NCI-H524 (cell line): ENCODE measurements at places on chromosomes 12 and 14.

GRCh38 chr12:131637986-131638385 is 72.9 kb upstream of the SFSWAP start:
- DNase-seq = no peak

DNA sequence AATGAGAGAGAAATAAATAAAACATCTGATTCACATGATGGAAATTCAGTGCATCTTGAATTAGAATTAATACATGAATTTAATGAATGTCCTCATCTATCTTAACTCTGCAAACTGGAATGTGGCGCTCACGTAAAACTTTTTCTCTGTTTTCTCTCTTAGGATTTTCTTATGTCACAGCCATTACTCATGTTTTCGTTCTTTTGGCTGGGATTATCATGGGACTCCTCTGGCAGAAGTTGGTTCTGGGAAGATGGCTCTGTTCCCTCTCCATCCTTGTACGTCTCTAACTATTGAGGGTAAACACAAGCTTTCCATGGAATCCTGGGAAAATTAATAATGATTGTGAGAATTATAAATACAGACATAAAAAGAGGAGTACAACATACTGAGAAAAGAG is 5.0 kb downstream of the CLEC12B start:
- DNase-seq = no peak

DNA sequence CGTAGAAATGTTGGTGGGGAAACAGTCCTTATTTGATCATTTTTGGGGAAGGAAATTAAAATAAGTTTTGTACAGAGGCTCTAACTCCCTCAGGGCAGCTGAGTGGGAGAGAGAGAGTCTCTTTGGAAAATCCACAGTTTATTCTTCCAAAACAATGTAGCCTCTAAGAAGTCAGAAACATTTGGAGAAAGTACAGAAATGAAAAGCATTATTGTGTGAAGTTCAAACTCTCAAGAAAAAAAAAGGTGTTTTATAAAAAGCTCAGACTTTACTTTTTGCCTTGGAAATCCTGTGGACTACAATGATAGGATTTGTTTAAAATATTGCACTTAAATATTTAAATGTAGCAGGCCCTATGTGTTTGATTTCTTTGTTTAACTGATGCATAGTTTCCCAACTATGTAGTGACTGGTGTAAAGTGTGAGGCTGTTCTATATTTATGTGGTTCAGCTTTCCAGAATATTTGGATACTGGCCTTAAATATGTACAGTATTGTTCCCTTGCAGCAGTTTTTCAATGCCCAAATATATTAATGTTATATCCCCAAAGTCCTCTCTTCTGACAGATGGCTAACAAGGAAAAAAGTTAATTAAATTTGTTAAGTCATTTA is 82.0 kb upstream of the OTOGL start:
- no peak for DNase-seq

GRCh38 chr12:70426620-70427019 is 60.5 kb downstream of the KCNMB4 start:
- no peak for DNase-seq

DNA sequence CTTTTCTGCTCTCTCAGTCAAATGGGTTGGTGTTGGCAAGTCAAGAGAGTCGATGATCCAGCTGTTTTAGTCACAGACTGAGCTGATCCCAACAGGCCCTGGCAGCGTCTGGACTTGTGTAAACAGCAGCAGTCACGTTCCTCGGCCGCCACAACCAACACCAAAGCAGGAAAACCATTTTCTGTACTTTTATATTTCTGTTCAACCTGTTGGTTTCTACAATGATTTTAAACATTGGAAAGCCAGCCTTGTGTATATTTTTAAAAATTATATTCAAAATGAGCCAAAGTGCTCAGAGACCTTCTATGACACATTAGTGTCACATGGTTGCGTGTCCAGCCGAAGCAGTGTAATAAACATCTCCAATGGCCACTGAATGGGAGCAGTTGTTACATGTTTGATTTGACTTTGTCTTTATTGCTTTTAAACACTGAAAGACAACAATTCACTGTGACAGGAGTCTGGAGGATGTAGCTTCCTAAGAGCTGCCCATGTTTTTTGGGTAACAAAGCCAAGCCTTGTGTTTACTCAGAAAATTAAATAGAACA is 5.9 kb upstream of the SIVA1 start:
- no peak for DNase-seq

DNA sequence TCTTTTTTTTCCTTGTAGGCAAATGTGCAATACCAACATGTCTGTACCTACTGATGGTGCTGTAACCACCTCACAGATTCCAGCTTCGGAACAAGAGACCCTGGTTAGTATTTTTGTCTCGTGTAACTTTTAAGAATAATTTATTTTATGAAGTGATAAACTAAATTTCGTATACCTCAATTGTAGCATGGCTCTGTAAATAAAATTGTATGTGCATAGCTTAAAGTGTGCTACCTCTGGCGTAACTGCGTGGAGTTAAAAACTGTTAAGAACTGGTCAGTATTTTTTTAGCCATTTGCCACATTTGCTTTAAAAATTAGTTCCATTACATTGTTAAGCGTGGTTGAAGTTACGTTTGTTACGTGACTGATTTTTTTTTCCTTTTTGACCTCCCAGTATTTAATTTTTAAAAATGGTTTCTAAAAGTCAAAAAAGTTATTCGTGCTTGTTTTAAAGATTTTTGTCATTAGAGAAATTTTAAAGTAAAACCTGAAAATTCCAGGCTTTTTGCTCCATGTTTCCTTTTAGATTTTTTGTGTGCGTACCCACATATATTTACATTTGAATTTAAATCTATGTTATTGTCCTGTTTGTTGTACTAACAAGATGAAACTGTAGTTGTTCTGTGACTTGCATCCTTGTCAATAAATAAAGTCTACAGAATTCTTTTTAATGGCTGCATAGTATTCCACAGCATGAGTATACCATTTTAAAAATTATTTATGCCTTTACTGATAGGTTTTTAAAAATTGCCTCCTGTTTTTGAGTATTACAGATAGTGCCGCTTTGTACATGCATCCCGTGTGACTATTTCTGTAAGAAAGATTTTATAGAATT is 1.4 kb downstream of the MDM2 start:
- DNase-seq = no peak

DNA sequence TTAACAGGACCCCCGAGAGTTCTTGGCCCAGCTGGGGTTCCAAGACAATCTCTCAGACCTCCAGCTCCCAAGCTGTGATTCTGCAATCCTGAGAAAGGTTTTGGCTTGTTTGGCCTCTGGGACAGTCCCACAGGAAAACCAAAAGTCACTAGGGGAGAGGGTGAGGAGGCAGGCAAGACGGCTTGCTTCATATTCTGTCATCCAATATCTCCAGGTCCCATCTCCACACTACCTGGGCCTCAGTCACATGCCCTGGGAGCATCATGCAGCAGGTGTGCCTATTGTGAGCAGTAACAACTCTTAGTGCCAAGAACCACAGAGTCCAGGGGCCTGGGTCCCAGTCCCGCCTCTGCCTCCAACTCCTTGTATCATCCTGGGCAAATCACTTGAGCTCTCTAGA is 1.7 kb downstream of the KRT79 start:
- DNase-seq = no peak

DNA sequence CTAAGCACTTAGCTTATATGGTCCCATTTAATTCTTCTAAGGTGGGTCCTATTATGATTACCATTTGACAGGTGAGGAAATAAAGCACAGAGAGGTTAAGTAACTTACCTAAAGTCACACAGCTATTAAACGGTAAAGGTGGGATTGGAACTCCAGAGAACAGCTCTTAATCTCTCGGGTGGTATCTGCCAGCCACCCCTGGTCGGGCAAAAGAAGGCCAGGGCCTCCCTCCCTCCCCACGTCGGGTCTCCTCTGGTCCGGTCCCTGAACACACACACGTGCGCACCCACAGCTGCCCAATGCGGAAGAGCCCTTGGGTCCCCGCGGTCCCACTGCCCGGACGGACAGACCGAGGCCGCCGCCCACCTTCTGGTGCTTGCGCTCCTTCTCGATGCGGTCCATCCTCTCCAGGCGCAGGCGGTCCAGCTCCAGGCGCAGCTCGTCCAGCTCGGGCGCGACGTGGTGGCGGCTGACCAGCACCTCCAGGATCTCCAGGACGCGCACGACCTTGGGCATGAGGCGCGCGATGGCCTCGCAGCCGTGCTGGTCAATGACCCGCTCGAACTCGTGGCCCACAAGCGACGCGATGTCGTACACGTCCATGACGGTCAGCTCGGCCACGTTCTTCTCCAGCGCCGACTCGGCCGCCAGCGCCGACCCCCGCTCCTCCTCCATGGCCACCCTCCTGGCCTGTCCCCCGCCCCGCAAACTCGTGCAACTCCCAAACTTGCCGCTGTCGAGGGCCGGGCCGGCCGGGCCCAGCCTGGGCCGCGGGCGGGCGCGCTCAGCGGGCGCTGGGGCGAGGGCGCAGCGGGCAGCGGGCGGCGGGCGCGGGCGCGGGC is 490 bp downstream of the RILPL1 start:
- no peak for DNase-seq

GRCh38 chr12:27966870-27967269 is 5.7 kb downstream of the PTHLH start:
- no peak for DNase-seq

DNA sequence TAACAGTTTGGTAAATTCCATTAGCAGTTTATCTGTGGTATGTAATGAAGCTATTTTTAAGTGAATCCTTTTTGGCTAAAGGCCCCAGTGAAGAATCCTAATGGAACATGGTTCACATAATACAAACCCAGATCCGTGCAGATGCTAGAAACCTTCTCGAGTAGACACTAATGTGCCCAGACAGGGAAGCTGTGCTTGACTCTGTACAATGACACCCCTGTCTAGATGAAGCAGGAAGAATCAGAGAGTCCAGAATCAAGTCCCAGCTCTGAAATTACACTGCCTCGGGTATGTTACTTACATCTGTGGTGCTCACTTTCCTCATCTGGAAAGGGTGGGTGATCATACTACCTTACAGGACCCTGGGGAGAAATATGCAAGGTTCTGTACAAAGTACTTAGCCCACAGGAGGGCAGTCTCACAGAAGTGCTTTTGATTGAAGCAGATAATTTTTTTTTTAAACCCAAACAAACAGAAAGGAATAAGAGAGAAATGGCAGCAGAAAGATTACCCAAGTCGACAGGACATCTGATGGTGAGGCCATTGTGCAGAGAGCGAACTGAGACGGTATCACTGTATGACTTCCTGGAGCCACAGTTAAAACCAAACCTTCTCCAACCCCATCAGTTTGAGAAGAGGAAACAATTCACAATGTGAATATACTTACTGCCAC is 8.5 kb downstream of the CRACR2A start:
- no peak for DNase-seq
